OCI-M1 (cell line): ENCODE measurements at places on chromosomes 6 and 20.

GRCh38 chr20:14550655-14551054 lies 213.2 kb upstream of the FLRT3 start:
- DNase-seq: no peak

DNA sequence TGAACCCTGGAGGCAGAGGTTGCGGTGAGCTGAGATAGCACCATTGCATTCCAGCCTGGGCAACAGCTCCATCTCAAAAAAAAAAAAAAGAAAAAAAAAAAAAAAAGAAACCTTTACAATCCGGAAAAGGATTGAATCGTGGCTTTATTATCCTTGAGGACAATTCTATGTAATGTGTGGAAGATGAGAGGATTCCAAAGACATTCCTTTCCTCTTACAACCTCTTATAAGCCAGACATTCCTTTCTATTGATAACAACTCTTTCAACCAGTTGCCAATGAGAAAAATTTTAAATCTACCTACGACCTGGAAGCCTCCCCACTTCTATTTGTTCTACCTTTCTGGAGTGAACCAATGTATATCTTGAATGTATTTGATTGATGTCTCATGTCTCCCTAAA lies 91.2 kb upstream of the EEF1E1 start:
- DNase-seq: no peak

DNA sequence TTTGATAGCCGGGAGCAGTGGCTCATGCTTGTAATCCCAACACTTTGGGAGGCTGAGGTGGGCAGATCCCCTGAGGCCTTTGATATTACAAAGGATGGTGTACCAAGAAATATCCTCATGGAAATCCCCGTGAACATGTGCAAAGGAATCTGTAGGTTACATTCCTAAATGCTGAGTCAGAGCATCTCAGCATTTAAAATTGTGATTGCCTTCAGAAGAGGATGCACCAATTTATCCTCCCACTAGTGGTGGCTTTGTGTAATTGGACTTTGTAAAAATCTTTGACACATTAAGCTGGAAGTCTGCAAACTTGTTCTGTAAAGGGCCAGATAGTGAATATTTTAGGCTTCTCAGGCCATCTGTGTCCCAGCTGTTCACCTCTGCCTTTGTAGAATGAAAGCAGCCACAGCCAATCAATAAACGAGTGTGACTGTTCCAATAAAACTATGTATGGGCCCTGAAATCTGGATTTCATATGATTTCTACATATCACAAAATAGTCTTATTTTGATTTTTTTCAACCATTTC lies 11.8 kb downstream of the TMEM14B start:
- peak; percentile 81 for DNase-seq

GRCh38 chr20:1391640-1392442 lies 1.0 kb downstream of the FKBP1A start:
- peak; percentile 71 for DNase-seq

- peak; percentile 62 for DNase-seq
Observed at GRCh38 chr6:3738381-3739131, 13.0 kb downstream of the PXDC1 start.

- peak; percentile 37 for DNase-seq
Observed at GRCh38 chr6:22313796-22314195, 17.0 kb upstream of the PRL start.

- no peak for DNase-seq
Observed at GRCh38 chr6:156617941-156618340, 159.2 kb upstream of the ARID1B start.

DNA sequence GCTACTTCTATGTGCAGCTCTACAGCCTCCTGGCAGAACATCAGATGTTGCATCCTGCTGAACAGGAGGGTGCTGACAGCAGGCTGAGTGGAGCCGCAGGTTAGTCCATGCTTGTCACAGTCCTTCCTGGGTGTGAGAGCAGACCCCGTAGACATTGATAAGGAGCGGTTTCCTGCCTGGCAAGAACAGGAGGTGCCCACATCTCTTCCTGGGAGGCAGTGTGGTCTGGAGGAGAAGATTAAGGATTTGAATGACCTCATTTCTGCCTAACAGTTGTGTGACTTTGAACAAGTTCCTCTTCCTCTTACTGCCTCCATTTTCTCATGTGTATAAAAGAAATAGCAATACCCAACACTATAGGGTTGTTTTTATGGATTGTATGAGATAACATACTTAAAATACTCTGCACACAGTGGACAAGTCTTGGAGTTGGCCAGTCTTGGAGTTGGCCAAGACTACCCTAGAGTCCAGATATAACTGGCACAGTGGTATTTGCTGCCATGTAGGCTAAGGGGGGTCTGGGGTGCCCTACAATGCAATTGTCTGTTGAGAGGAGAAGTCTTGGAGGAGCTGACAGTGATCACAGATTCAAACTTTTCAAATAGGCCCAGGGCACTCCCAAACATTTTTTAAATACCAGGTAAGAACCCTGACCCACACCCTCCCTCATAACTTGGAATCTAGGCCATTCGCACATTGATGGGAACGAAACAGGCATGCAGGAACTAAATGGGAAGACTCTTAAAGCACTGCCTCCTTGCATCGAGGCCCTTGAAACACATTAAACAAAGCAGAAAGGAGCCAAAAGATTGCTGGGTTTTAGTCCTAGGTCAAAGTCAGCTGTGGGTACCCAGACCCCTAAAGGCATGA lies 32.6 kb upstream of the TBC1D7 start:
- DNase-seq: peak; percentile 96

GRCh38 chr6:157761331-157761921 lies 61.6 kb upstream of the SNX9 start:
- DNase-seq: no peak

- no peak for DNase-seq
Observed at GRCh38 chr6:33896391-33897188, 92.8 kb upstream of the MLN start.

- no peak for DNase-seq
Observed at GRCh38 chr6:169190144-169190584, 63.5 kb downstream of the THBS2 start.

DNA sequence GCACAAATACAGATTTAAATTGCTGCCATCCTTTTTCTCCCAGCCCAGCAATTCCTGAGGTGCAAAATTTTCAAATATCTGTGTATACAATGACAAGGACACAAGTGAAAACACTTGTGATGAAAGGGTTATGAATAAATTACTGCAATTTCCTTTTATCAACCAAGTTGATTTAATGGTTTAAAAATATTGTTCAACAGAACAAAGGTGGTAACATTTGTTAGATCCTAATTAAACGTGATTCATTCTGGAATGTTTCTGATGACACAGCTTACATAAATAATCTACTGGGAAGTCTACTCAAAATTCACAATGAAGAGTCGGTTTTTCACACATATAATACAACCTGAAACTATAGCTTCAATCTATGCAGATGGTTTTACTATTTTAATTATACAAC lies 17.1 kb downstream of the B4GALT5 start:
- DNase-seq: no peak

GRCh38 chr6:23566418-23566817 lies 559.6 kb upstream of the NRSN1 start:
- DNase-seq: no peak

GRCh38 chr6:130825772-130826441 lies 1.3 kb upstream of the SMLR1 start:
- peak; percentile 40 for DNase-seq

- DNase-seq: peak; percentile 15
Observed at GRCh38 chr20:1438361-1438760, 28.3 kb downstream of the NSFL1C start.

DNA sequence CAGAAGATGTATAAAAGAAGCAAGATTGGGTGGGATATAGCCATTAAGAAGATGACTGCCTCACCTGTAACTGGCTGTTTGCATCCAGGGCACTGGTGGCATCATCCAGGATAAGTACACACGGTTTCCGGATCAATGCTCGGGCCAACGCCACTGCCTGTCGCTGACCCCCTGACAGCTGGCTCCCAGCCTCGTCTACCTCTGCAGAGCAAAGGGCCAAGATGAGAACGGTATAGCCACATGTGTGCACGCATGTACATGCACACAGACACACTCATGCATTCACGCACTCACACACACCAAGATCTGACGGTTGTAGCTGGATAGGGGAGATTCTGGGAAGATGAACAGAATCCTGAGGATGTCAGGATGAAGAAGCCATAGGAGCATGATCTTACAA lies 3.2 kb upstream of the PSMB8 start:
- no peak for DNase-seq

GRCh38 chr6:26594730-26595632 lies 1.8 kb upstream of the ABT1 start:
- DNase-seq: peak; percentile 96

DNA sequence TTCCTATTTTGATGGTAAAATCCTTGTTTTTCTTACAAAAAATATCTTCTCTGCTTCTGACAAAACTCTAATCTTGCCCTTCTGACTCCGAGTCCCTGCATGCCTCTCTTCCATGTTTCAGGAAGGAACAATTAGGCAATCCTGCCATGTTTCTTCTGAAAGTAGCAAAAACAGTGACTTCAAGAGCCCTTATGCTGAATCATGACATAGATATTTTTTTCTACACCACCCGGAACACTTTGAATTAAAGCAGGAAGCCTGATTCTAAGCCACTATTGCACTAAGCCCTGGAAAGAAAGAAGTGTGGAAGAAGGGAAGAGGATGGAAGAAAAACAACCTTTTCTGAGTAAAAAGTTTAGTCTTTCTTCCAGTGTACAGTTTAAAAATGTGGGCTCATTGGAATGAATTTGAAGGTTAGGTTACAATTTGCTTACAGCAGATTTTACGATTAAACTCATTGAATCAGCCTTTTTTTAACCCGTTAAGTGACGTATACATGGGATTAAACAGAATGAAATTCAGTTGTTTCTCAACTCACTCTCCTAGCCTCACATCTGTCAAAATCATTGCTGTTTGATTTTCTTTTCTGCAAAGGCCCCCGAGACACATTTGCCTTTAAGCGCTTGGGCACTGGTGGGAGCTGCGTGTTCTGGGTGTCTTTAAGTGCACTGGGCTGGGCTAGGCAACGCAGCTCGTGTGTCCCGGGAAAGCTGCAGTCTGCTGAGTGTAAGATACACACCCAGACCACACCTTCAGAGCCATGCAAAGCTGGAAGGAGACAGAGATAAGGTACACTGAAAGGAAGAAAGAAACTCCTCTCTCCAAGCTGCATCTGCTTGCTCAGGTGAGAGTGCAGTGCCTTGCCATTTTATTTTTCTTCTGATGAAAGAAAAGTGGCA lies 159.4 kb upstream of the CITED2 start:
- DNase-seq: peak; percentile 83

- DNase-seq: no peak
Observed at GRCh38 chr6:149081281-149081680, 236.2 kb upstream of the TAB2 start.

DNA sequence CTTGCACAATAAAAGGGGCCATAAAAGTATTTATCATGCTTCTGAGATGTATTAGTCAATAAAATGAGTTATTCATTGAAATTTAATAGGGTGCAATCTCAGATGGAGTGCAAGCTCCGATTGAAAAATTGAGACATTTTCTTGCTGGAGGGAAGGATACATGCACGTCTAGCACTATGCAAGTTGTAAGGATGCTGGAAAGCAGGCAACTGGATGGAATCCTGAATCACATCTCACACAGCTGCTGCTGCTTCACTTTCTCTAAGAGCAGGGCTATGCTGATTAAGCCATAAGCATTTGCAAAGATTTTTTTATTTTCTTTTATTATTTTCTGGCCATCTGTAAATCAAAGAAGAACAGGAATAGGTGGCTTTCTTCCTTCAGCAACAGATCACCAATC lies 308.8 kb upstream of the EPHA7 start:
- DNase-seq: no peak

DNA sequence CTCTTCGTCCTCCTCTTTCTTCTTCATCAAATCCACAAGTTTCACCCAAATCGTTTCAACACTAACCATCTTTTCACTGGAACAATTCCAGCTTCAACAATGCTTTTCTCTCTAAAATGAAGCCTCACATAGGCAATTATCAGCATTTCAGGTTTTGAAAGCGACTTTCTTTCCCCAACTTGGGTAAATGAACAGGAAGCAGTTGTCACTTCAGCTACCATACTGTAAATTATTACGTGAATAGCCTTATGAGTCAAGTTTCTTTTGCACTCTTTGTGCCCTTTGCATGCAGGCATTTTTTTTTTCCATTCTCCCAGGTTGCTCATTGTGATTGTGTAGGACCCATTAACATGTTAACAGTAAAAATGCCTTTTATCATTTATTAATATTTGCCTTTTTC lies 121.7 kb upstream of the BTBD3 start:
- no peak for DNase-seq

- DNase-seq: peak; percentile 76
Observed at GRCh38 chr6:133956416-133957049, 3.5 kb downstream of the TBPL1 start.

GRCh38 chr6:43970068-43970912 lies 157.0 kb downstream of the MRPL14 start:
- peak; percentile 37 for DNase-seq

DNA sequence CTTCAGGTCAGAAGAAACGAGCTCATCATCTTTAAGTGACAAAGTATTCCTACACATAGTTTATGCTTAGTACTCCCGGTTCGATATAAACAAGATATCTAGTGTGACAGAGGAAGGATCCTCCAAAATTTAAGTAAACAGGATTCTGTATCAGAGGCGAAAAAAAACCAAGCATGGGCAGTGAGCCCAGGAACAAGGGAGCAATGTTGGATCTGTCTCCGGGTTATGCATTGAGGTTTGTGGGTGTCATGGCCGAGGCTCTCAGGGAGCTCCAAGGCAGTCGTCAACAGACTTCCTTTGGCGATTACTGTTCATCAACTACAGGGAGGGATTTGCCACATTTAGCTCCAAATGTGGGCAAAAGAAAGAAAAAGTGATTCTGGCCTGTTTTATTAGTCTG lies 319.5 kb downstream of the CBLN4 start:
- DNase-seq: no peak

DNA sequence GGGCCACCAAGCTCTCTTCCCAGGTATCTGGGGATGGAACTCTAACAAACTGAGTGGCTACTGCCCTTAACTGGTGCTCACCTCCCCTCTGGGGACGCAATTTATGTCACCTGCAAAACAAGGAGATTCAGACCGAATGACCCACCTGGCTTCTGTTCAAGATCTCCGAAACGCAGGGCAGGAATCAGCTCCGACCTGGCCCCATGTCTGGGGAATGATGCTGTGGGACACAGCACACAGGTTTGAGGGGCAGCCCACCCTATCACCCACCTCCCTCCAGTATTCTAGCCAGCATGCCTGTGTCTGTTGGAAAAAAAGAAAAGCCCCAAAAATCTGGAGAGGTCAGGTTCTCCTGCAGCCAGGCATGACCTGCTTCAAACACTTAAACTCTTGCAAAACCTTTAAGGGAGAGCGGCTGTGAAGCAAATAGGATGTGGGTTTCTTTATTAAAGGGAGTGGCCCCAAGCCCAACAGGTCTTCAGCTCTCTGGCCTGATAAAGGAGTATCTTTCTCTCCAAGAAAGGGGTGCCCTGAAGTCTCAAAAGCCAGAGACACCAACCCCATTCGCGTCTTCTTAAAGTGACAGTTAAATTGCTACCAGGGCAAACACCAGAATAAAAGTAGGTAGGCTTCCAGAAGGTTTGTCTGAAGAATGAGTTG lies 6.4 kb downstream of the PREX1 start:
- DNase-seq: peak; percentile 28
